ENCODE measurements at places on chromosomes 3 and 15.

DNA sequence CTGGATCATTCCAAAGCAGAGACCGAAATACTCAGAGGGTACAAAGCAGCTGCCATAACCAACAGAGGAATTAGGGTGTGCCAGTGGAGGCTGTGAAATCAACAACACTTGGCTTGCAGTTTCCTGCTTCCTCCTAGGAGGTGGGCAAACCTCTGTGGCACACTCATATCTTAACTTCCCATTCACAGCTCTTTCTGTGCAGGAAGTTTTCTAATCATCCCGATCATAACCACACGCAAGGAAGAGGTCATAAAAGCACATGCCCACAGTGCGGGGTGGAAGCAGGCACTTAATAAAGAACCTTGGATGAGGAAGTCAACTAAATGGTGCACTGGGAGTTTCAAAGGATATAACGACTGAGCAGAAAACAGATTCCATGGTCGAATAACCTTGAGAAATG lies 5.1 kb downstream of the SCAMP2 start:
- no peak for DNase-seq

GRCh38 chr3:139320551-139321309 lies 23.1 kb upstream of the MRPS22 start:
- DNase-seq = no peak

DNA sequence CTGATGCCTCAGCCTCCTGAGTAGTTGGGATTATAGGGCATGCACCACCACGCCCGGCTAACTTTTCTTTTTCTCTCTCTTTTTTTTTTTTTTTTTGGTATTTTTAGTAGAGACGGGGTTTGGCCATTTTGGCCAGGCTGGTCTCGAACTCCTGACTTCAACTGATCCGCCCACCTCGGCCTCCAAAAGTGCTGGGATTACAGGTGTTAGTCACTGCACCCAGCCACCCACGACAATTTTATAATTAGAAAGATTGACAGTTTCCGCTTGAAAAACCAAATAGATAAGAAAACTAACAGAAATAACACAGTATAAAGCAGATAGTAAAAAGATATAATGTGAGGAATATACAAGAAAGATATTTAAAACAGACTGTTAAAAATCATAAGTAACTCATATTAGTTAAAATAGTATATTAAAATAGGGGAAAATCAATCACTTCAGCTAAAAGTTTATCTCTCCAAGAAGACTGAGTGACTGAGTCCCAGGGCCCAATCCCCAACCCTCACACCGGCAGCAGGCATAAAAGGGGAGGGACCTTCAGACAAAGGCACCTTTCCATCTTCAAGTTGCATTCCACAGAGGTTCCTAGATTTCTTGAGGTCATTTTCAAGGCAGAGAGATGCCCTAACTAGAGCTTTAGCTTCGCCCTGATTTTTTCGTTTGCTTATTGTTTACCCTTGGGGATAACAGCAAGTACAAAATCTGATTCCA lies 1.4 kb upstream of the WHAMM start:
- no peak for DNase-seq

DNA sequence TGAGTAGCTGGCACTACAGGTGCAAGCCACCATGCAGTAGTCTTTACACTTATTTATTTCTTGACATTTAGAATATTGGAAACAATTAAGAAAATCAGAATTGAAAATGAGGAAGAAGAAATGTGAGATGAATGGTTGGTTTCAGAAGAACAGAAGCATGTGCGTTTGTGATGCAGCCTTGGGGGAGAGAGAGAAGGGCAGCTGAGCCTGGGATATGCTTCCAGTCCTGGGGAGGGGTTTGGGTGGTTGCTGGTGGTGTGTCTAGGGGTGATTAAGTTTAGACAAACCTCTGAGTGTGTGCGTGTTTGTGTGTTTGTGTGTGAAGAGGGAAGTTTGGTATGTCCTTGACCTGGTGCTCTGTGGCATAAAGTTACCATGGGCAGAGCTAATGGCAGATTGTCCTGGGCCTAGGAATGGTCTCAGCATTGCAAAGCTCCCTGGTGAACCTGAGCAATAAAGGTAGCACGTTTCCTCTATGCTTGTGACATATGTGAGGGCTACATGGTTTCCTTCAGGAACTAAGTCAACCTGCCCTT lies 35.6 kb downstream of the CTSH start:
- DNase-seq = no peak
